Retinal pigment epithelial cell (primary cell): ENCODE measurements at places on chromosomes 5 and 9.

- DNase-seq: peak; percentile 70
These were observed 6.6 kb upstream of the NFIB start for GRCh38 chr9:14320271-14321181.

DNA sequence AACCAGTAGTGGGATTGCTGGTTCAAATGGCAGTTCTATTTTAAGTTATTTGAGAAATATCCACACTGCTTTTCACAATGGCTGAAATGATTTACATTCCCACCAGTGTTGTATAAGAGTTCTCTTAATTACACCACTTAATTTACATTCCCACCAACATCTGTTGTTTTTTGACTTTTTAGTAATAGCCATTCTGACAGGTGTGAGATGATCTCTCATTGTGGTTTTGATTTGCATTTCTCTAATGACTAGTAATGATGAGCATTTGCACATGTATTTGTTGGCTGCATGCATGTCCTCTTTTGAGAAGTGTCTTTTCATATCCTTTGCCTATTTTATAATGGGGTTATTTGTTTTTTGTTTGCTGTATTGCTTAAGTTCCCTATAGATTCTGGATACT is 688.3 kb downstream of the PRR16 start:
- no peak for DNase-seq

- peak; percentile 71 for DNase-seq
These were observed 222.0 kb upstream of the KLF4 start for GRCh38 chr9:107711542-107711941.

DNA sequence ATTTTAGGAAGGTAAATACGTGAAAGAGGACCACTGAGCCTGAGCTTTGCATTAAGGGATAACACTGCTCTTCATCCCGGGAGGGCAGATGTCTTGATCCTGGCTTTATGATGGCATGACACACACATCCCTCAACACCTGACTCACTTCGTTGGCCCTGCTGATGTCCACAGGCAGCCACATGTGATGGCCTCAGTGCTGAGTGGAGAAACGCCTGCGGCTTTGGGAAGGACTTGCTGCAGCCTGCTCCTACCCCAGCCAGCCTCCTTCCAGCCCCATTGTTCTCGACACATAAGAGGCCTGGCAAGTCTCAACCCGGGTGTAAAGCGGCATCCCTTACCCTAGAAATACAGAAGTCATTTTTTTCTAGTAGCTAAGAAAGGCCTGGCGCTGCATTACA is 169.0 kb downstream of the SYK start:
- DNase-seq: no peak

- no peak for DNase-seq
These were observed 66.5 kb upstream of the SPIN1 start for GRCh38 chr9:88321764-88322163.

DNA sequence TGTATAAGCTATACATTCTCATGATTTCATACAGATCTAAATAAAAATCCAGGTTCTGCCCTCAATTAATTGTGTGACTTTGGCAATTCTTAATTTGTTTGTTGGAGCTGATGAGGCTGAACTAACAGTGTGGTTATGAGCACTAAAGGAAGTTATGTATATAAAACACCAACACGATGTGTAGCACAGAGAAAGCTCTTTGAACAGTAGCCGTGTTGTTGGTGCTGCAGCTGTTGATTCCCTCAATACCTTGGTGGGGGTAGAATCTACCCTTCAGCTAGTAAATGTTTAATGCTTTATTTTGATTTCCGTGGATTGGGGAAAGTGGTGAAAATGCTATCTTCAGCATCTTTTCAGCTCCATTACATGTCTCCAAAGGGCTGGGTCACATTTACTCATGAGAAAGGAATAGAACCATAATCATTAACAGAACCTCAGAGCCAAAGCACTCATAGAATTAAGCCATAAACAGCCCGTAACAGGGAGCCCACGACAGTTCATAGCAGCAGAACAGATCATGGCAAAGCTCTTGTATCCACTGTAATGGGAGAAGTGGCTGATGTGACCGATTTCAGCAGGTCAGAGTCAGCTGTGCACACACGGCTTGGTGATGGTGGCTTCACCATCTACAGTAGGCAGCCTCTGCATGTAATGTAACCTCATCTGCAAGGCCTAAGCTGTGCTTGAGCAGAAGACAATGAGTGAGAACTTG is 332.7 kb downstream of the DIRAS2 start:
- no peak for DNase-seq
